Camera-type eye (tissue), 1 donor: ENCODE measurements at places on chromosomes 13 and 19. TPM values are rescaled to one million over a fixed set of nuclear protein-coding genes. Genes with fewer than 3 reads are reported as not detected.

The CGB8 gene
- total RNA-seq = not detected

The ALG5 gene
- 30.6 TPM for total RNA-seq

The NUMBL gene
- total RNA-seq = 85.6 TPM

The TEKTIP1 gene
- not detected for total RNA-seq

The ZNF587 gene
- 65.3 TPM for total RNA-seq

The PALM gene
- 145 TPM for total RNA-seq

The DIAPH3 gene
- 5.8 TPM for total RNA-seq

The EPSTI1 gene
- 2.4 TPM for total RNA-seq

The SLC15A1 gene
- 0.60 TPM for total RNA-seq

The PDX1 gene
- total RNA-seq = not detected

The REX1BD gene
- 46.2 TPM for total RNA-seq

The ZNF132 gene
- total RNA-seq = 13.2 TPM

The MAST1 gene
- 23.3 TPM for total RNA-seq

The CALR3 gene
- total RNA-seq = not detected

The CEACAM18 gene
- not detected for total RNA-seq

The SERPINE3 gene
- total RNA-seq = 9.9 TPM

The ANGPTL4 gene
- 2.4 TPM for total RNA-seq

The DHDH gene
- total RNA-seq = not detected

The PCP2 gene
- total RNA-seq = 12.3 TPM

The WDR88 gene
- total RNA-seq = not detected
